BE2C (cell line): ENCODE measurements at places on chromosomes 13 and 19.
A peak's percentile ranks its signal among the peaks of the same experiment; 100 is the strongest.

GRCh38 chr13:23683084-23683483, 112.9 kb downstream of the TNFRSF19 start:
- no peak for DNase-seq

DNA sequence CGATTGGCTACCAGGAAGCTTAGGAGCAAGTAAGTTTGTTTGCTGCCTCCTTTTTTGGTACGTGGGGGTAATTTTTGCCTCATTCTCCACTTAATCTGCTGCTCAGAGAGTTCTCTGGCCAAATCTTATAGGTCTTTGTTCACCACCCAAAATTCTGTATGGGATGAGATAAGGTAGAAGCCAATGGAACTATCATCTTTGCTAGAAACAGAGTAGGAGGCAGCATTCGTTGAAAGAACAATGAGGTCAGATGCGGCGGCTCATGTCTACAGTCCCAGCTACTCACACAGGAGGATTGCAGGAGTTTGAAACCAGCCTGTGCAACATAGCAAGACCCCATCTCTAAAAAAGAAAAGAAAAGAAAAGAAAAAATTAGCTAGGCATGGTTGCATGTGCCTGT, 5.0 kb upstream of the DNAAF3 start:
- DNase-seq, result no peak

- no peak for DNase-seq
These were observed 502.8 kb downstream of the KLF12 start for GRCh38 chr13:73631411-73631810.

- DNase-seq, result no peak
These were observed 1.7 kb upstream of the SMAD9 start for GRCh38 chr13:36921631-36922301.

DNA sequence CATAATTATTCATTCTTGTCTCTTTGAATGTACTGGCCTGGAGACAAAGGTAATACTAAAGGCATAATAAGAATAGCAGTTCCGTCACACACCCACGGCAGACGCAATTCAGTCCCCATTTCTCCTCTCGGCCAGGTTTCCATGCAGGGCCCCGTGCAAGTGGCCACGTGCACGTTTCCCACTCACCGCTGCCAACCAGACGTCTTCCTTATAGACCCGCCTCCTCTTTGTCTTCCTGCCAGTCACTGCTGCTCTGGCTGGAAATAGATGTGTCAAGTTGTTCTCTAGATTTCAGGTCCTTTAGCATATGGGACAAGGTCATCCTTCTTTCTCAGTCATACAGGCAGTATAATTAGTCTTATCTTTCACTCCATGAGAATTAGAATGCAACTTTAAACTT, 204.3 kb downstream of the SUCLA2 start:
- no peak for DNase-seq

DNA sequence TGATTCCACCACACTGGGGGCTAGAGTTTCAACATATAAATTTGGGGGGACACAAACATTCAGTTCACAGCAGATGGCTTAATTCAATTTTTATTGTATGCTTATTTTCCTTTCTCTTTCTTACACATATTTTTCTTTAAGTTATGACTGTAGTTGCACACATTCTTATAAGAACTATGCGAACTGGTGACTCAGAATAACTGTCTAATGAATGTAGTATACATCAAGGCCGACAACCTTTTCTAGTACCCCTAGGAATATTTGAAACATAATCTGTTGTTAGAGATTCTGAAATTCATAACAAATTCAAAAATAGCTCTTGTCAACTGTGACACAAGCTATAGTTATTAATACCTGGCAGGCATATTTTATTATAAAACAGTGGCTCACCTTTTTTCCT, 695.6 kb downstream of the PCDH9 start:
- DNase-seq, result no peak

GRCh38 chr19:7541828-7542443, 6.4 kb downstream of the PNPLA6 start:
- peak; percentile 9 for DNase-seq
